Nucleus accumbens (tissue), 56 donors: ENCODE measurements at places on chromosomes 13 and 19.

DNA sequence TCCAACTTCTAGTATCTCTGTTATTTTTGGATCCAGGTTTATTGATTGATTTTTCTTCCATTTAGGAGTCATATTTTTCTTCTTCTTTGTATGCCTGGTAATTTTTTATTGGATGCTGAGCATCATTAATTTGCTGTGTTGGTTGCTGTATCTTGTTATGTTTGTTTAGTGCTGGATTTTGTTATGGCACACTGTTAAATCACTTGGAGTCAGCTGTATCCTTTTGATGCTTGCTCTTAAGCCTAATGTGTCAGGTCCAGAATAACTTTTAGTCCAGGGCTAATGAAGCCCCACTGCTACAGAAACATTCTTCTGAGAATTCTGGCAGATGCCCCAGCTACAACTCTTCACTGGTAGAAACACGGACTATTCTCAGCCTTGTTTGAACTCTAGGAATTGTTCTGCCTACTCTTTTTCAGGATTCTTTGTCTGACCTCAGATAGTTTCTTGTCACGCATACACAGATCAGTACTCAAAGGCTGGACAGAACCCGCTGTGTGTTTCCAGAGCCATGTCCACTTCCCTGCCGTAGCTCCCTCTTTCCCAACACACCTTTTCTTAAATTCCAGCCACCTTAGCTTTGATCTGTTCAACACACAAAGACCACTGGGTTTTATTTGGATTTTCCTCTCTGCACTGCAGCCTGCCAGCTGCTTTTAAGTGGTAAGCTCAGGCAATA, 137.1 kb upstream of the WASF3 start:
- no peak for DNase-seq

DNA sequence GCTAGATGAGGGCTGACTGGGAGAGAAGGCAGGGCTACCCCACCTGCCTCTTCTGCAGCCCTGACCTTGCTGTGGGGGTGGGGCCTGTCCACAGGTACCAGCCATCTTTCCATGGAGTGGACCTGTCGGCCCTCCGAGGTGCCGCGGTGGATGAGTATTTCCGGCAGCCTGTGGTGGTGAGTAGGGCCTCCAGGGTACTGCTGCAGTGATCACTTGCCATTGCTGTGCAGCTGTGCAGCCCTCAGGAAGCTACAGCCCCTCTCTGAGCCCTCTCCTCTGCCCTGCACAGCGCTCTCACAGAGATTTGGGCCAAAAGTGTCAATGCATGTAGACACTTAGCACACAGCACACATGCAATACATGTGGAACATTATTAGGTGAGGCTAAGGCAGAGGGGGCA, 11.8 kb downstream of the YIPF2 start:
- DNase-seq: no peak

DNA sequence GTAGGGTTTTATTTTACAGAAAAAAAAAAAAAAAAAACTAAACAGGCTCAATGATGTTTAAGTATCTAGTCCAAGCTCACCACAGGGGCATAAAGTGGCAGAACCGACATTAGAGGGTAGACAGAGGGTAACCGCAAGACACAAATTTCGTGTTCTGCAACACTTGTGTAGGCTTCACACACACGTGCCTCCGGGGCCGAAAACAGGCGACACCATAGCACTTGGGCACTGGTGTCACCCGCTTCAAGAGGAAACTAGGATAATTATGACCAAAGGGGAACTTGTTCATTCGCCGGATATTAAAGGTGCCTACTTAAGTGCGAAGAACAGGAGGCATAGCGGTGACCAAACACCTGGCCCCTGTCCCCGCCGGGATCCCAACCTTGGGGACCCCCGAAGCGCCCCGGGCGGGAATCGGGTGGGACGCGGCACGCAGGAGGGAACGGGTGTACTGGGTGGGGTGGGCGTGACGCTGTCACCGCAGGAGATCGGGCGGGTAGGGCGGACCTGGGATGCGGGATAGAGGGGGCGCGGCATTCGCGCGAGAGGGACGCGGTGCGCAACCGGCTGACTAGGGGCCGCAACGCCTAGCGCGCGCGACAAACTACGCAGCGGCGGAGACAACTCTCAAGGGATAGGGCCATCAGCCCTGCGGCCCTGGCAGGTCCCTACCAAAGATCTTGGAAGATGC, 558 bp downstream of the MZT1 start:
- no peak for DNase-seq

DNA sequence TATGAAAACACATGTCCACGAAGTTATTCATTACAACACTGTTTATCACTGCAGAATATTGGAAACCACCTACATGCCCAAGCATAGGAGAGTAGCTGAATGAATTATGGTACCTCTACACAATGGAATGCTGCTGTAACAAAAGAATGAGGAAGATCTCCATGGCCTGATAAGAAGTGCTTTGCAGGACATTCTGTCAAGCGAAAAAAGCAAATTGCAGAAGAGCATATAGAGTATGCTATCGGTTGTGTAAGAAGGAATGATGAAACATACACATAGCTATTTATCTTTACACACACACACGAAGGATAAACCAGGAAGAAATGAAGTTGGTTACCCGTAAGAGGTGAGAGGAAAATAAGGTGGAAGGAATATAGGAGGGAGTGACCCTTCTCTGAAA, 37.5 kb upstream of the CEACAM20 start:
- DNase-seq: no peak

- no peak for DNase-seq
Measured at GRCh38 chr13:113354831-113355610, 8.9 kb downstream of the GRTP1 start.

DNA sequence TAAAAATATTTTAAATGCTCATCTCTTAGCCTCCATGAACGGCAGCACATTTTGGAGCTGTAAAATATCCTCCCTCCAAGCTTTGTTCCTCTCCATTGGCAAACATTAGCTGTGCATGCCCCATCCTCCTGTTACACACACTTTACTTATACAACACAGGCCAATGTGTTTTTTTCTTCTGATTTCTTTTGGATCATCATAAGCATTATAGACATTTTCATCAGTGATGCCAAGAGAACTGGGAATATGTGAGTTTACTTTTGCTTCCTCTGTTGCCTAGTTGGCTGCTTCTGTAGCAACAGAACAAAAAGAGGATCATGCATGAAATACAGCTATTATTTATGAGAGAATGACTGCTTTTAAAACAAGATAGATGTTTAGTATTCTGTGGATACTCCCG, 142.6 kb downstream of the PCDH9 start:
- DNase-seq: no peak

DNA sequence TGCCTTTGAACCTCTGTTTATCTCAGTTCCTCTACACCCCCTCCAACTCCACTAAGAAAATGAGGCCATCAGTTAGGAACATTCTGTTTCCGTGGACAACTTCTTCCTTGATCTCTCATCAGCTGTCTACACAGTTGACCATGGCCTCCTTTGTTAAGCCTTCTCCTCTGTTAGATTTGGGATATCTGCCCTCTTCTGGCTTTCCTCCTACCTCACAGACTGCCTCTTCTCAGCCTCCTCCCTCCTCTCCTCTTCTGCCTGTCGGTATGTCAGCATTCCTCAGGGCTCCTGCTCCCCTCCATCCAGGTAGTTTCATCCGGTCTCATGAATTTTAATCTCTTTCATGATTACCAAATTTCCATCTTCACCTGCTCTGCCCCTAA, 454.9 kb downstream of the FOXO1 start:
- DNase-seq: no peak

DNA sequence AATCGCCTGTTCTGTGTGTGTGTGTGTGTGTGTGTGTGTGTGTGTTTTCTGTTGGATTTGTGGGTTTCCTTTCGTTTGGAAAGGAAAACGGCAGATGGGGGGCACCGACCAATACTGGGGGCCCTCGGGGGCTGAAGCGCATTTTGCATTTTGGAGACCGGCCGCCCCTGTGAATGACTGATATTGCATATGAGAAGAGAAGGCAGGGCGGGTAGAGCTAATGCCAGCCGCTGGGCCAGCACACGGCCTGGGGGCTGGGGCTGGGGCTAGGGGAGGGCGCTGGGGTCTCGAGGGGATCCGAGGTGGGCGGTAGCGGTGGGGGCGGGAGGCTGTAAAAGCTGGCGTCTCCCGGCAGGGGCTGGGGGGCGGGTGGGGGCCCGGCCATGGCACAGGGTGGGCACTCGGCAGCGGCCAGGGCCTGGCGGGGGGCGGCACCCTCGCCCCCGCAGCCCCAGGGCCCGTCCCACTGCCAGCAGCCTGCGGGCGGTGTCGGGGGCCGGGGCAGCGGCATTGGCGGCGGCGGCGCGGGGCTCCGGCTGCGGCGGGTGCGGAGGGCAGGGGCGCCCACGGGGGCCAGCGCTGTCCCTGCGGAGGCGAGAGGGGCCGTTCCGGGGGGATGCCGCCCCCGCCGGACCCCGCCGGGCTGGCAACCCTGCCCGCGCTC, 11.2 kb downstream of the ANO8 start:
- no peak for DNase-seq

DNA sequence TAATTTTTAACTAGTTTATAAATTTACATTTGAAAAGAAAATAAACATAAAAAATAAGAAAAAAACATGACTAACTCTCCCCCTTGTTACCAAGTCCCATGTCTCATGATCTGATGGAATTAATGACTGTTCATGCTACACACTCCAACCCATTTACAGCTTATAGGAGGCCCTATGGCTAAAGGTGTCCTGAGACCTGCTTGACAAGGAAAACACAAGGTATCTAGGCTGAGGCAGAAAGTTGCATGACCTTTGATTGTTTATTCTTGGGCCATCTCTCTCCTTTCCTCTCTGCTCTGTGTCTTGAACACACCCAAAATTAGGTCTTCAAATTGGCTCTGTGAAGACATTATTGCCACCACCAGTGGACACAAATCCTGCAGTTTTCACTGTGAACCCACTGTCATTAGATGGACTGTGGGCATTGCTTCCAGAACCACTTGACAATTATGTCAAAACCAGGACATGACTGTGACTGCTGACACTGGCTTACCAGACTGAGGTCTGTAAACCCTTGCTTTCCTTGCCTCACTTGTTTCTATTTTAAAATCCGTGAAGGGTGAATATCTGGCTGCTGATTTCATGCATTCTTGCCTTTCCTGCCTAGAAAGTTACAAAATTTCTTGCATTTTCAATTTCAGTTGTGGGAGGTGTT, 386.5 kb upstream of the SPRY2 start:
- no peak for DNase-seq

DNA sequence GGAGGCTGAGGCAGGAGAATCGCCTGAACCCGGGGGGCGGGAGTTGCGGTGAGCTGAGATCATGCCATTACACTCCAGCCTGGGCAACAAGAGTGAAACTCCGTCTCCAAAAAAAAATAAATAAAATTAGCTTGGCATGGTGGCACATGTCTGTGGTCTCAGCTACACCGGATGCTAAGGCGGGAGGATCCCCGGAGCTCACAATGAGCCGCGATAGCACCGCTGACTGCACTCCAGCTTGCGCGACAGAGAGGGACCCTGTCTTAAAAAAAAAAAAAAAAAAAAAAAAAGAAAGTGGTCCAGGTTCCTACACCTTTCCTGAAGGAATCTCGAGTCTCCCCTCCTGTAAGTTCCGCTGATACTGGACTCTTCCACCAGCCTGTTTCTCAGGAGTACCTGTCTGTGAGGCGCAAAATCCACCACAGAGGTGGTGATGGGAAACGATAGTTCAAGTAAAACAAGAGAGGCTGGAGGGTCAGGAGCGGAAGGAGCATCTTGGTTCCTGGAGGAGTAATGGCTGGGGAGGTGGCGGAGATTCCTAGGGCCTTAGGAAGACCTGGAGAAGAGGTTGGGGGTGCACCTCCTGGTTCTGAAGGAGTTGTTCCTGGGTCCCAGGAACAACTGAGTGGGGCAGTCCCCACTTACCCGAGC, 471 bp downstream of the FUT1 start:
- no peak for DNase-seq

- DNase-seq: no peak
Measured at GRCh38 chr13:102879793-102880499, 34.1 kb downstream of the ERCC5 start.

GRCh38 chr19:18771328-18772242, 19.5 kb downstream of the COMP start:
- no peak for DNase-seq

DNA sequence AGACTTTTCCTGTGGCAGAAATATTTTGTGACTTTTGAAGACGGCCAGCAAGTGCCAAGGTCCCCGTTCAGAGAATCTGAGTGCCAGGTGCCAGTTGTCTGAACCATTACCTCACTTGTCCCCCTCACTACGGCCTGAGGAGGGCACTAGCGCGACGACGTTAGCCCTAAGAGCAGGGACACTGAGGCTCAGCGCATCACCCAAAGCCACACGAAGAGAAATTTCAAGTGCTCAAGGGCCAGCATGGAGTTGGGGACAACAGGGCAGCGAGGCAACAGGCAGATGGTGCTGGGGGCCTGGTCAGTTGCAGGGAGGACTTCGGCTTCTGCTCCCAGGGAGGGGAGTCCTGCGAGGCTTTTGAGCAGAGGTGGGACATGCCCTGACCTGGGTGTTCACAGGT, 9.5 kb upstream of the TYK2 start:
- DNase-seq: no peak

DNA sequence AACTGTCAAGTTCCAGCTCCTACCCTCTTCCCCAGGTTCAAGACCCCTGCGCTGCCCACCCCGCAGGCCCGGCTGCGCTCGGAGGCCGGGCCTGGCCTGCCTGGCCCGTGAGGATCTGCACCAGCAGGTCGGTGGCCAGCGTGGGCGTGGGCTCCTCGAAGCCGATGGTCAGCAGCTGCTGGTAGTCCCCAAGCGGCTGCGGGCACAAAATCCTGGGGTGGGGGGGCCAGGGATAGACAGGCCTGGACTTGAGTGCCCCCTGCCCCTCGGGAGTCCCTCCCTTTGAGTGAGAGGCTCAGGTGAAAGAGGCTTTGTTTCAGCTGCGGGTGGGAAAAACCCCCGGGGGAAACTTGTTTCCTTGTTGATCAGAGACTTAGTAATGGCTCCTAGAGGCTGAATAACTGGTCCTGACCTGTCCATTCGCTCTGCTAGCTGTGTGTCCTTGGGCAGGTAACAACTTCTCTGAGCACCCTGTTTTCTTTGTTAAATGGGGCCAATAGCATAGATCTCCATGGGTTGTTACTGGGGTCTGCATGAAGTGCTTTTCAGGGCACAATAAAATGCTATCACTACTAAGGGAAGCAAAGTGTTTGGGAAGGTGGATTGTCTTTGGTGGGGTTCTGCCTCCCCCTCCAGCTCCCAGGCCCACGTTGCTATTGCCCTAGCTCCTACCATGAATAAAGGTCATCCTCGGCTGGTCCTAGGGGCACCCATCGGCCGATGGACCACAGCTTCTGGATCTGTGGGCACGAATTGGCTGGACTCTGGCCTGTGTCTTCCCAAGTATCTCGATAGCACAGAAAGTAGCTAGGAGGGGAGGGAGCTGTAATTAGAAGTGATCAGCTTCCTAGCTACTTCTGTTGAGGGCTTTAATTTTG, 3.5 kb downstream of the C19orf67 start:
- DNase-seq: no peak

- DNase-seq: no peak
Measured at GRCh38 chr13:46289260-46289955, 77.7 kb downstream of the LRRC63 start.
